ENCODE measurements at places on chromosomes 1 and 21.

DNA sequence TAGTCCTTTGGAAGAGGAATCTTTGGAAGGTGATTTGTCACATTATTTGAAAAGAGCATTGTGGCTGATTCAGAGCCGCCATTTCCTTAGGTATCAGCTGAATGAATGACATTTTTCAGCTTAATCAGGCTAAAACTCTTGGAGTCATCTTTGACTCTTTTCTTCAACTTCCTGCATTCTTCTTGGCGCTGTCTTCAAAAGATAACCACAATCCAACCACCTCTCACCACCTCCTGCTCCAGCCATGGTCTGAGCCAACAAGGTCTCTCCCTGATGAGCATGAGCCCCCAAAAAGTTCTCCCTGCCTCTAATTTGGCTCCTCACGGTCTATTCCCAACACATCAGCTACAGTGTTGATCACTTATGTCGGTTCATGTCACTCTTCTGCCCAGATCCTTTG, 297.6 kb upstream of the RUNX1 start:
- no peak for DNase-seq

DNA sequence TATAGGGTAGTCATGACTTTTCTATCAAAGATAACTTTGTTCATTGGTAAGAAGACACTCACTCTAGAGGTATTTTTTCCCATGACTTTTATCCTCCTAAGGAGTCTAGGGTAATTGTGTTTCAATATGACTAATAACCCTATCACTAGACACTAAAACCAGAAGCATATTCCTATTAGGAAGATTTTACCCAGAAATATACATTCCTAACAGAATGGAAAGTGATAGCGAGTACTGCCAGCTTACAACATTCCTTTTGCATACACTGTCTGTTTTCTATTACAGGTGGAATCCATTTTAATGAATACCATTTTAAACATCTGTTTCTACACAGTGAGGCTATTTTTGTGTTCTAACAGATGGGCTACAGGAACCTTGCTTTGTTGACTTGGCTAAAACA, 31.4 kb upstream of the C1orf185 start:
- no peak for DNase-seq

- DNase-seq, result no peak
Measured at GRCh38 chr1:171623651-171624331, 1.7 kb downstream of the MYOCOS start.

GRCh38 chr1:226609836-226610455, 61.4 kb downstream of the STUM start:
- DNase-seq, result no peak

- no peak for DNase-seq
Measured at GRCh38 chr21:35249636-35250035, 200.5 kb upstream of the RUNX1 start.

GRCh38 chr21:35100349-35100811, 51.3 kb upstream of the RUNX1 start:
- DNase-seq, result no peak

GRCh38 chr1:155104605-155105534, 22.8 kb upstream of the EFNA1 start:
- no peak for DNase-seq

DNA sequence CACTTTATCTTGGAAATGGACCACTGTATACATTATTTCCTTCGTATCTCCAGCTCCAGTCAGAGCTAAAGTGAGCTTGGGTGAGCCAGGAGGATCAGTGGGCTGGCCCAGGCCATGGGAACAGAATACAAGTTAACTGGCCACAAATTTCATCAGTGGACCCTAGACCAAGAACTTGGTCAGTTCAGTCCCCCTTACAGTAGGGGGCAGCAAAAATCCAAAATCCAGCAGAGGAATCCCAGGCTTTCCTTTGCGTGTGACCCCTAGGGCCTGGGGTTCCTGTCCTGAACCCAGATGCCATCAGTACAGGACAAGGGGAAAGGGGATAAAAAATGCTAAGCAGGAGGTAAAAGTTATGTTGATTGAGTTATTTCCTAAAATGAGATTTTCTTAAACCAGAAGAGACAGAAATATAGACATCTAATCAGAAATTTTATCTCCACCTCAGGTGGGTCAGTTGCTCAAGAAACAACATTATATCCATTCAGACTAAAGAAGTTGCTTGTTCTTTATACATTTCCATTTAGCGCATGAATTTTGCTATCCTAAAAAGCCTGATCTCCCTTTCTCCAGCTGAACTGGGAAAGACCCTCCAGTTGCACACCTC, 24.1 kb upstream of the LCE5A start:
- peak; percentile 46 for DNase-seq

DNA sequence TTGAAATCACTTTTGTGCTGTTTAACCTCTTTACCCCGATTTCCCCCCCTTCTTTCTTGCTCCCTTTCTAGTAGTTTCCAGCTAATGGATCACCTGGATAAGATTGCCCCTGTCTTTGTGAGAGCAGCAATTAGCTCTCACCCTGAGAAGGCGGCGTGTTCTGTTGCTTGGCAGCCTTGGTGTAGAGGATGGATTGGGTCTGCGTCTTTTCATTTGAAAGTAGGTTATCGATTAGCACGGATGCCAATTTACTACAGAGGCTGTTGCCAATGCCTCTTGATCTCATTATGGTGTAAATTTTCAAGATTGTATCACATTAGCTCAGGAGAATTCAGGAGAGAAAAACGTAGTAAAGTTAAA, 26.4 kb downstream of the KIF26B start:
- DNase-seq, result no peak

DNA sequence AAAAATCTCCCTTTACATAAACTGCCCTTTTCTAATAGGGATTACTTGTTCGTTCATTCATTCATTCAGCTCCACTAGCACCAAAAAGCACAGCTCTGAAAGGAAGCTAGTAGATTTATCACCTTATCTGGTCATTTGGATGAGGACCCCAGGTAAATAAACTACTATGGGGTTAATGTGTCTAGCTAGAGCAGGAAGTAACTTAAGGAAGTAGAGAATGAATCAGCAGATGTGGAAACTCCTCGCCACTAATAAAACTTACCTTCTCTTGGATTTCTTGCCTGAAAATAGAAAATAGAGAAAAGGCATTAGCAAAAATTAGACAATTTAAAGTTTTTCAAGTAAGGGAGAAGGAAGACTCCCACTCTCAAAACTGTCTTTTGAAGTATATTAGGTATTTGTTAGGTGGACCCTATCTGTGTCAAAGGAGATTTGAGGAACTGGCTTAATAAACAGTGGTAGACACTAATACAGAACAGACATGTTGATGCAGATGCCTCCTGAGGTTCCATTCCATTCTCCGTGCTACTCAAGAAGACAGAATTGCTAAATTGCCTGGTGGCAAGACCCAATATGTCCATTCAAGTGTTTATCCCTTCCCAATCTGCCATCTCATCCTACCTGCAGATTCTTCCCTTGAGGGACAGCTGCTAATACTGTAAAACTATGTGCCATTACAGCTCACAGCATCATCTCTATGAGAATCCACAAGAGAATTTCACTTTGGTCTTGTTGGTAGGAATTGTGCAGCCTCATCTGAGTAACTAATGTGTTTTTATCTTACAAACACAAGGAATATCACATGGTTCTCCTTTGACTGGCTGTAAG, 14.9 kb downstream of the SELL start:
- DNase-seq, result no peak

DNA sequence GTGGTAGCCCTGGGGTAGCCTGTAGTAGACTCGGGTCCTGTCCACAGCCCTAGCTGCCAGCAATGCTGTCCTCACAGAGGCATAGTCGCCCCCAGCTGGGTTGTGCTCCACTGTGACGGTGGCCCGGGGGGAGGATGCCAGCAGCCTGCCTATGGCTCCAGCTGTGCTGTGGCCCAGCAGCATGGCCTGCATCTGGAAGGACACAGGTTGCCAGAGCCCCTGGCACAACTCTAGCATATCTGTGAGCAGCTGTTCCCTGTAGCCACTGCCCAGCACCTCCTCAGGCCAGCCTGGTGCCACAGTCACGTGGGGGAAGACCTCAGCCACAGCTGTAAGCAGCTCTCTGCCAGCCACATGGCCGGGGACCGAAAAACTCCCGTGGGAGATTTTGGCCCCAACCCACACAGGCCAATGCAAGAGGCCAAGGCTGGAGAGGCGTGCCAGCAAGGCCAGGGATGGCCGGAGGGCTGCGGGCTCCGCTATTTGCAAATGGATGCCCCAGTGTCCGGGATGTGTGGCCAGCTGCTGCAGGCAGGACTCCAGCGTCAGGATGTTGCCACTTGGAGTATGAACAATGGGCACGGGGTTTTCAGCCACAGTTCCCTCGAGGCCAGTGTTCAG, 13.9 kb downstream of the FAM151A start:
- DNase-seq, result no peak

DNA sequence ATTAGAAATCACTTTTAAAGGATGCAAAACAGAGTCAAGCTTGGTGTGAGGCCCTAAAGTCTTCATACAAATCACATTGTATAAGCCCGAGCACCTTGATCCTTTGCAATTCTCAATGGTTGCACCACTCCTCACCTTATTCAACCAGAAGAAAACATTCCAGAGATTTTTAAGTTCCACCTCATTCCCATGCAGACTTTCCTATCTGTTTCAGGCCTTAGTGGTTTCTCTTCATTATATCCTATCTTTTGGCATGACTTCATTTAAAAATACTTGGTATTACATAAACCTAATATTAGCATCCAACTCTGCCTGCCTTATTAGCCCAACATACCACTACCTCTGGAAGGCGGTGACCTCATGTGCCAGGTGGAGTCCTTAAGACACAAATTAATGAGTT, 9.3 kb upstream of the GREM2 start:
- DNase-seq, result no peak

GRCh38 chr1:65479554-65480204, 59.2 kb downstream of the LEPR start:
- DNase-seq, result no peak

- DNase-seq, result no peak
Measured at GRCh38 chr1:245862812-245863540, 644.1 kb downstream of the SMYD3 start.

GRCh38 chr1:156941675-156942074, 21.2 kb downstream of the LRRC71 start:
- no peak for DNase-seq

- DNase-seq, result no peak
Measured at GRCh38 chr1:173406783-173407230, 70.3 kb upstream of the PRDX6 start.

GRCh38 chr21:32653326-32653901, 41.2 kb upstream of the CFAP298 start:
- no peak for DNase-seq

DNA sequence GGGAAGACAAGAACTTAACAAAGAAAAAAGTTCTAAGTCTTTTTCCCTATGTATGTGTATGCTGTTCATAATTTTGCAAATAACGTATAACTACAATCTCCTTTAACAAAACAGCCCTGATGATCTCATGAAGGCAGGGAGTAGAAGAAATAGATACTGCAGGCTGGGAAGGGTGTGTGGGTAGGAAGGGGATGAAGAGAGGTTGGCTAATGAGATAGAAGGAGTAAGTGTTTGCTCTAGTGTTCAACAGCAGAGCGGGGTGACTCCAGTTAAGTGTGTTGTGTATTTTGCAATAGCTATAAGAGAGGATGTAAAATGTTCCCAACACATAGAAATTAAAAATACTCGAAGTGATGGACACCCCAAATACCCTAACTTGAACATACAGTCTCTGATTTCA, 20.1 kb downstream of the C1orf198 start:
- no peak for DNase-seq

DNA sequence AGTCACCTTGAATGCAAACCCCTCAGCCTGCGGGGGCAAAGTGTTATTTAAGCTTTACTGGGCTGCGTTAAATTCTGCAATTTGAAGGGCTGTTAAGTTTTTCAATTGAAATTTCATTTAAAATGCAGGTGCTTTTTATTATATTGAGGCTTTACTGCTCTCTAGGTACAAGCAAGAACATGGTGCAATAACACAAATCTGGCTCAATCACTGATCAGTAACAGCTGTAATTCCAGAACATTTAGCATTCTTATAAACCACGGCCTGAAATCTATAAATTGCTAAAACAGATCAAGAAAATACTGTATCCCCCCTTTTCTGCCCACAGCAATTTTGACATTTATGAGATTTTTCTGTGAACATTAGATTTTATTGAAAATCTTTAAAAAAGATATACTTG, 322.8 kb downstream of the KCTD3 start:
- no peak for DNase-seq

- DNase-seq, result no peak
Measured at GRCh38 chr1:9852410-9853248, 28.9 kb upstream of the CLSTN1 start.

DNA sequence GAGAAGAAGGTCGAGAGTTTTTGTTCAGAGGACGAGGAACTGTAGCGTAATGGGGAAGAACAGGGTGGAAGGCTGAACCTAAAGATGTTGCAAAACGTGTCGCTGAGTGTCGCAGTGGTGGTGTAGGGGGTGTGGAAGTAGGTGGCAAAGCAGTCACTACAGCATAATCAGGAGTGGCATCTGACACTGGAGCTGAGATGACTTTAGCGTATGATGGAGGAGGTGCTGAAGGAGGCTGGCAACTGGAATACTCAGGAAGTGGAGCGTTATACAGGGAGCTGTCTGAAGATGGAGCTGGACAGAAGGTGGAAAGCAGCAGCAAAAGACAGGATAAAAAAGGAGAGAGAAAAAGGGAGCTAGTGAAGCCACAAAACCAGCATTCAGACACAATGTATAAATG, 89.9 kb upstream of the LBR start:
- DNase-seq, result no peak

- DNase-seq, result no peak
Measured at GRCh38 chr21:38775733-38776132, 30.0 kb upstream of the ETS2 start.

GRCh38 chr1:228158151-228159007, 7.2 kb upstream of the IBA57 start:
- no peak for DNase-seq

DNA sequence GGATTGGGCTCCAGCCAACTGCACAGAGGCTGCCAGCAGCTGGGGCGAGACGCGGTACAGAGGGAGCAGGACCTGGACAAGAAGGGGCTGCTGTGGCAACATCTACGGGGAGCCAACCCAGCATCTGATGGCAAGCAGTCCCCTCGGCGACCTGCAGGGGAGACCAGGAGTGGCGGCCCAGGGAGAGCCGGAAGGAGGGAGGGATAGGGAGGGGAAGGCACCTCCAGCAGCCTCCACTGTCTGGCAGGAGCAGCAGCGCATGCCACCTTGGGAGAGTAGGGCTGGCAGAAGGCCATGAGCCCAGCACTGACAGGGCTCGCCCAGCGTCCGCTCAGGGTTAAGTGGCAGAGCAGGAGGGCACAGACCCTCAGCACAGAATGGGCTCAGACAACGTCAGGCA, 17.3 kb downstream of the CHD5 start:
- DNase-seq, result no peak

GRCh38 chr1:108140936-108141335, 59.2 kb downstream of the SLC25A24 start:
- no peak for DNase-seq

DNA sequence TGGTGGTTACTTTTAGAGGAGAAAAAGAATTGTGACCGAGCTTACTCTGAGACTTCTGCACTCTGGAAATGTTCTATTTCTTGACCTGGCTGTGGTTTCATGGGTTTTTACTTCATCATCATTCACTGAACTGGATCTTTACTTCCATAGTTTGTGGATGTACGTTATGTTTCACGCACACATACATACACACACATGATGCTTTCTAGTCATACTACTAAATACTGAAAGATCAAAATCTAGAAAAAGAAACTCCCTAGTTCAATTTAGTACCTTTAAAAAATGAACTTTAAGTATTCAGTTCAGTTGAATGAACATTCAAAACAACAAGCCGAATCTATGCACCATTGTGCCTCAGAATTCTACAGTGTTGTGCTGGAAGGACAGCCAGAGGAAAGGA, 65.0 kb downstream of the TEX35 start:
- DNase-seq, result no peak

- DNase-seq, result no peak
Measured at GRCh38 chr1:203932556-203932955, 71.2 kb downstream of the SNRPE start.

- no peak for DNase-seq
Measured at GRCh38 chr1:115529216-115529897, 112.4 kb upstream of the VANGL1 start.
